ENCODE measurements at places on chromosomes 11 and 22.

DNA sequence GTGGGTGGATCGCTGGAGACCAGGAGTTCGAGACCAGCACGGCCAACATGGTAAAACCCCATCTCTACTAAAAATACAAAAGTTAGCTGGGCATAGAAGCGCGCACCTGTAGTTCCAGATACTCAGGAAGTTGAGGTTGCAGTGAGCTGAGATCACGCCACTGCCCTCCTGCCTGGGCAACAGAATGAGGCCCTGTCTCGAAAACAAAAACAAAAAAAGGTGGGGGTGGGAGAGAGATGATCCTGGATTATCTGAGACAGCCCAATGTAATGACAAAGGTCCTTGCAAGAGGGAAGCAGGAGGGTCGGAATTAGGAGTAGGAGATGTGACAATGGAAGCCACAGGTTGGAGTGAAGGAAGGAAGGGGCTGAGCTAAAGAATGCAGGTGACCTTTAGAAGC lies 87.6 kb upstream of the APOA1 start:
- no peak for DNase-seq

GRCh38 chr22:25193548-25193947 lies 6.1 kb upstream of the CRYBB3 start:
- no peak for DNase-seq

- DNase-seq = no peak
Observed at GRCh38 chr11:607971-608659, 7.6 kb downstream of the IRF7 start.

DNA sequence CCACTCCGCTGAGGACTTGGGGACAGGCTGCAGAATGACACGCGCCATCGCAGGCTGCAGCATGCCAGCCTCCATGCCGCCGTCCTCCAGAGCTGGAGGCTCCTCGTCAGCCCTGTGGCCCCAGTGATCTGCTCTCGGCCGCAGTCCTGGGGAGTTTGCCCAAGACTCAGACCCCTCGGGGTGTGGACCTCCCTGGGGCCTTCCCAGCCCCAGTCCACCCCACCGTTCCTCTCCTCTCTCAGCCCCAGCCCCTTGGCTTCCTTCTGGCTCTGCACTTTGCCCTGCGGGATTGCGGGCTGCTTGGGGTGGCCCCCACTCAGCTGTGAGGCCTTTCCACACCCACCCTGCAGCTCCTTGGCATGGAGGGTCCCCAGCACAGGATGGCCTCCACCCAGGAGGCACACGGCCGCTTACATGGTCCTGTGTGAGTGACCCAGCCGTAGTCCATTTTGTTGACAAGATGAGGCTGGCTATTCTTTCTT lies 414.9 kb downstream of the TBC1D22A start:
- DNase-seq = no peak

DNA sequence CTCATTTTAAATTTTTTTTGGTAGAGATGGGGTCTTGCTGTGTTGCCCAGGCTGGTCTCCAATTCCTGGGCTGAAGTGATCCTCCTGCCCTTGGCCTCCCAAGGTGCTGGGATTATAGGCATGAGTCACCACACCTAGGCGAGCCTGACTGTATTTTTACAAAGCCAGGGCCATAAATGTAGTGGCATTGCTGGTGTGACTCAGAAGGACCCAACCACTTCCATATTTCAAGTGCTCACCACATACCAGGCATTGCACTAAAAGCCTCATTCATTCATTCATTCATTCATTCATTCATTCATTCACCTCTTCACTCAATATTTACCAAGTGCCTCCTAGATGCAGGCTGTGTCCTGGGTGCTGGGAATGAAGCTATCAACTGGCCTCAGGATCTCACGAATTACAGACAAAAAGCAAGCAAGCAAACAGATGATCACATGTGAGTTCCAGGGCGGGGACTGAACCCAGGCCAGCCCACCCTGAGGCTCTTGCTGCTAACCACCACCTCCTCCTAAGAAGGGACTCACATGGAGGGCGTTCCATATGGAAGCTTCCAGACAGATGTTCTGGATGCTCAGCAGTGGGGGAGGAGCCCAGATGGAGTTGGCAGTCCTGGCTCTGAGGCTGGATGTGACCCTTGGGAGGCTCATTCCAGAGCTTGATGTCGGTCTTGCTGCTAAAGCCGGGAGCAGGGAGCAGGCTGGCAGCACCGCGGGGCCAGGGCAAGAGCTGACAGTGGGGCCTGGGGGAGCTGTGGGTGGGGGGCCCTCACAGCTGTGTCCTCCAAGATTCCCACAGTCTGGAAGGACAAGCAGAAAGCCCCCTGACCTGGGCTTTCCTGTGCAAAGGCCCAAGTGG lies 158.8 kb downstream of the CTTN start:
- DNase-seq = no peak

GRCh38 chr11:7518811-7519562 lies 5.2 kb downstream of the PPFIBP2 start:
- DNase-seq = no peak

DNA sequence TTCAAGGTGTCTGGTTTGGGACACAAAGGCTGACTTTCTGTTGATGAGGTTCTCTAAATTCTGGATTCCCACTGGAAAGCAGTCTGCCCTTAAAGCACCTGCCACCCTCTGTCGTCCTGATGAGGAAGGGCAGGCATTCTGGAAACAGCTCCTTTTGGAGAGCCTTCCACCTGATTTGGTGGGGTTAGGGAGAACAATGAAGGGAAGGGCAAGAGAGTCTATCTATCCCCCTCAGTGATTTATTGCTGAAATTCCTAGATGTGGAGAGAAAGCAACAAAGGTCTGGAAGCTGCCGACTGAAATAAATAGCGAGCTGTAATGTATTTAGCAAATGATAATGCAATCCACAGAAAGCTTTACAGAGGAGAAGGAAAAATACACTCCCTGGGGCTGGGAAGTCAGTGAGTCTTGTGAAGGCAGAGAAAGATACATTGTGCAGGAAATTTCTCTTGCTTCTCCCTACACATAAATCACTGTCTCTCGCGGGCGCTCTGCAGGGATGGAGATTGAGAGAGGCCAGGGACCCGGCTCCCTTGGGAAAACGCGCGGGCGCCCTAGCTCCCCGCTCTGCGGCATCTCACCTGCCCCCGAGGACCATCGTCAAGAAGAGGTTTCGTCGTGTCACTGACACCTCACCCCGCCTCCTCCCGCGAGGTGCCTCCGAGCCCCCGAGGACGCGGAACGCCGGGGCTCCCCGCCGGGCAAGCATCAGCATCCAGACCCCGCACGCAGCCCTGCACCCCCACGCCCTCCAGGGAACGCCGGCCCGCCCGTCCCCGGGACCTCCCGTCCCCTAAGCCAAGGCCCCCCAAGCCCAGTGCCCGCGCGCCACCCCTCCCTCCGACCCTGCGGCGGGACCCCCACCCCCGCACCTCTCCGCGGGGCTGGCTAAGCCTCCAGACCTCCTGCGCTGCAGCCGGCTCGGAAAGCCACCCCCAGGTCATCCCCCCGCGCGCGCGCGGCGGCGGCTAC lies 673 bp downstream of the CDON start:
- no peak for DNase-seq

GRCh38 chr11:75152090-75152489 lies 1.2 kb downstream of the SLCO2B1 start:
- no peak for DNase-seq

GRCh38 chr11:27977527-27977926 lies 130.4 kb downstream of the KIF18A start:
- no peak for DNase-seq

GRCh38 chr22:50506611-50507420 lies 686 bp downstream of the LMF2 start:
- DNase-seq = no peak

GRCh38 chr11:102967497-102967896 lies 12.0 kb upstream of the MMP13 start:
- no peak for DNase-seq
